ENCODE measurements at places on chromosomes 4 and X.

DNA sequence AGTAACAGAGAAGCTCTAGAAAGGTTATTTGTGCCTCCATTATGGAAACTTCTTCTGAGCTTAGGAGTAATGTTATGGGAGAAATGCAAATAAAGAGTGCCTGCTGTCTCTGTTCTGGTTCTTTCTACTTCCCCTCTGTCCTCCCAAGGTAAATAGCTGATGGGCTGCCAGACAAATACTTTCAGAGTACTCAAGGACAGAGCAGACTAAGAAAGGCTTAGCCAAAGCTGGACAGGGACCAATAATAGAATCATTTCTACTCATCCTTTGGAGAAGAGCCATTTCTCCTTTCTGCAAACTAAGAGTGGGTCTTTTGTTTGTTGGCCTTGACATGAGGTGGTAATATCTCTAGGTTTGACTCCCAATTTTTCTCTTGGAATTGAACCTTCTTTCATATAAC, 136.1 kb downstream of the MID1IP1 start:
- no peak for DNase-seq

DNA sequence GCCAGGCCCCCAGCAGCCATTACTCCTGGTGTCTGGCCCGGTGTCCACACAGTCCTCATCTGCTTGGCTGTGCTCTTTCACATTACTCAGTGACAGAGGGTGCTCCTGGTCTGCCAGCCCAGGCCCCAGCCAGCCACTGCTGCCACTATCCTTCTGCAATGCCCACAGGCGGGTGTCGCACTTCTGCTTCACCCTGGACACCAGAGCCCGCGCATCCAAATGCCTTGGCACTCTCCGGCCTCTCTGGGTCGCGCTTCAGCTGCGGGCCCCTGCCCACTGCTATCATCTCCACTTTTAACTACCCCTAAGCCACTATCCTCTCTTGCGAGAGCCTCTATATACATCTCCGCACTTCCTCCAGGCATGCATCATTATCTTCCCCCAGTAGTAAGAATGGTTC, 76.4 kb upstream of the UCP1 start:
- DNase-seq: no peak

- DNase-seq: no peak
These were observed 19.2 kb downstream of the G3BP2 start for GRCh38 chr4:75653845-75654503.

DNA sequence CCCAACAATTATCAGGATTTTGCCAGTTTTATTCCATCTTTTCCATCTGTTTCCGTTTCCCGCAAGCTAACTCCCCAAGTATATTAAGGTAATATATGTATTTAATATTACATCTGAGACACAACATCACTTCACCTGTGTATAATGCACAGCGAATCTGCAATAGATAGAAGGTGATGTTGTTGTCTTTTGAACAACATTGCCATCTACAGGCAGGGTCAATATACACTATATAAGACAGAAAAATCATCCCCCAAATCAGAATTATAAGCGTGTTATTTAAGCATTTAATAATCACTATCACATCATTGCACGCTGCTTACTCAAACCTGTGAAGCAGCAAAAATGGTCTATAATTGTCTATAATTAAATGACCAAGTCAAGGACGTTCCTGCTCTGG, 1115.5 kb downstream of the NLGN4X start:
- DNase-seq: peak; percentile 17

DNA sequence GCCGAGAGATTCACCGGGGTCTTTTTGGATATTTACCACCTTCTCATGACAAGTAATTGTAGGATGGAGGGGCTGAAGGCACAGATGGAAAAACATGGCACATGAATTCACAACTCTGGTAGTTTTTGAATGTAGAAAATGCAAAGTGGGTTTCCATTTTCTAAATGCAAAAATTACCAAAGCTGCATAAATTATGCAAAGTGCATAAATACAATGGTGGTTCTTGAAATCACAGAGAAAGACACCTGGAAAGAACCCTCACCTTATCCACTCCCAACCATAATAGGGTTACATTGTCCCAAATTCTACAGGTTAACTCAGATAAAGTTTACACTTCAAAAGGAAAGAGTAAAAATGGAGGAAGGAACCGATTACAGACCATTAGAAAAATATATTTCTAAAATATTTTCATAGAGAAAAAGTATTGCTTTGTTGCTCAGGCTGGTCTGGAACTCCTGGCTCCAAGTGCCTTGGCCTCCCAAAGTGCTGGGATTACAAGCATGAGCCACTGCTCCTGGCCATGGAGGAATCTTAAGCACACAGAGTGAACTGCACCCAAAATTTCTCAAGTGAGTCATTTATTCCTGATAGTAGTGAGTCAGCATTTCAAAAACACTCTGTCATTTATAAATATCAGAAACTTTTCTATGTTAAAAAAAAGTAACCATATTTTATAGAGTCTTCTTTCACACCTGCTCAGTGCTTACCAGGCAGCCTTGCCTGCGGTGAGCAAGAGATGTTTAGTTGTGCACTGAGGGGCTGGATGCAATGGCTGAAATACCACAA, 101.4 kb downstream of the FIP1L1 start:
- DNase-seq: no peak

DNA sequence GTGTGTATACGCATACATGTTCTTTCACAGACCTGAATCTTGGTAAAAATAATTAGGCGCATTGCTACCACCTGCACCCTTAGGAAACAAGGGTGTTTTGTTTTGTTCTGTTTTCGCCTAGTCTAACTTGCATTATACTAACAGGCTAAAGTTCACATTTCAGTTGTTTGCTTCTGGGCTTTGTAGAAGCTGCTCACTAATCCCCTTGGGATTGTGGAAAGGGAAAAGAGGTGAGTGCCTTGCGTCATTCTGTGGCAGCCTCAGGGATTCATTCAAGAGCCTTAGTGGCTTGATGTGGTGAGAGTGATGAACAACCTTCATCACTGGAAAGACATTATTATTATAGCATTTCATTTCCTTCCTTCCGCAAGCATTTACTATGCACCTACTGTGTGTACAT, 331.1 kb downstream of the ADGRL3 start:
- no peak for DNase-seq

DNA sequence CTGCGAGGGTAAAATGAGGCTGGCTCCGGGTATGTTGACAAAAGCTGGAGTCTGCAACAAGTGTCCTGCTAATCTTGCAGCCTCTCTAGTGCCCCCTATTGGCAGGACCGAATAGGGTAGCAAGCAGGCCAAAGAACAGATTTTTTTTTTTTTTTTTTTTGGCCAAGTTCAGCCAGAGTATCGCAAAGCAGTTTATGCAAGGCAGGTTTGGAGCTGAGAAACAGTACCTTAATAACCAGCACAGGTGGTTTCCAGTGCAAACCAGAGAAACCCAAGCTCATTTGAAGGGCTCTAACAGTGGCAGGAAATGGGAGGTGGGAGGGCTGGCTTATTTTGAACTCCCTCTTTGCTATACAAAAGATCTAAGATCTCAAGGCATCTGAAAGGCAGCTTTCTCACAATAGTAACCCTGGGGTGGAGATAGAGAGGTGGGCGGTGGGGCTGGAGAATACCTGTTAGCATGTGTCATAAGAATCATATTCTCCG, 38.2 kb upstream of the OCIAD2 start:
- DNase-seq: peak; percentile 25

GRCh38 chr4:74962584-74962983, 29.7 kb downstream of the PARM1 start:
- DNase-seq: peak; percentile 74

GRCh38 chrX:41023098-41023497, 62.1 kb upstream of the USP9X start:
- no peak for DNase-seq

GRCh38 chr4:125187226-125188176, 127.3 kb upstream of the FAT4 start:
- DNase-seq: no peak

- DNase-seq: no peak
These were observed 65.6 kb downstream of the RAB40A start for GRCh38 chrX:103453655-103454054.

GRCh38 chr4:26859762-26860156, 882 bp upstream of the STIM2 start:
- no peak for DNase-seq

DNA sequence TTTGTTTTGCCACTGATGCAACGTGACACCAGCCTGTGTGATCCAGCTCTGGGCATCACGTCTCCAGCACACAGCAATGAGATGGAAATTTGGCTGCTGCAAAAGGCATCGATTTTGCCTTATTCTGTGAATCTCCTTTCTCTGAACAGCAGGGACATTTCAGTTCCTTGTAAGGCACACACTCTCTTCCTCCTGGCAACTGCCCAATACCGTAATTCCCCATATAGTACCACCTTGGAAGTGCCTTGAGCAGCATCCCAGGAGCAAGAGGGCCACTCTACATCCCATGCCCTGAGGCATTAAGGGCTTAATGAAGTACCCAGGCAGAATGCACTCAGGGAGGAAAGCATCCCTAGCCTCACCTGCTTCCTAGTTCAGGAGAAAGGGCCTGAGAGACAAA, 10.5 kb upstream of the MAMLD1 start:
- no peak for DNase-seq

DNA sequence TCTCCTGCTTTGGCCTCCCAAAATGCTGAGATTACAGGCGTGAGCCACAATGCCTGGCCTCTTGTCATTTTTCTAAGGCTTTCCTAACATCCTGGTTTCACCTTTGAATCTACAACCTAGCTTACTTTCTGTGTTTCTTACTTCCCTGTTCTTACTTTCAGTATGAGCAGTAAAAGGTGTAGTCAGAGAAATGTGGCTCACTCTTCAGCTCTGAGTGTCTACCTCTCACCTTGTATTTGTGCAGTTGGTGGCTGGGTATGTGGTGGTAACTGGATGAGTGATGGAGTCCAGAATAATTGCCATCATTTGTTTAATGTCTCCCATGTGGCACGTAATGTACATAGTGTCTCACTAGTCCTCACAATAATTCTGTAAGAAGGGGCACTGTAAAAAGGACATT, 19.1 kb upstream of the CXCL11 start:
- DNase-seq: no peak

DNA sequence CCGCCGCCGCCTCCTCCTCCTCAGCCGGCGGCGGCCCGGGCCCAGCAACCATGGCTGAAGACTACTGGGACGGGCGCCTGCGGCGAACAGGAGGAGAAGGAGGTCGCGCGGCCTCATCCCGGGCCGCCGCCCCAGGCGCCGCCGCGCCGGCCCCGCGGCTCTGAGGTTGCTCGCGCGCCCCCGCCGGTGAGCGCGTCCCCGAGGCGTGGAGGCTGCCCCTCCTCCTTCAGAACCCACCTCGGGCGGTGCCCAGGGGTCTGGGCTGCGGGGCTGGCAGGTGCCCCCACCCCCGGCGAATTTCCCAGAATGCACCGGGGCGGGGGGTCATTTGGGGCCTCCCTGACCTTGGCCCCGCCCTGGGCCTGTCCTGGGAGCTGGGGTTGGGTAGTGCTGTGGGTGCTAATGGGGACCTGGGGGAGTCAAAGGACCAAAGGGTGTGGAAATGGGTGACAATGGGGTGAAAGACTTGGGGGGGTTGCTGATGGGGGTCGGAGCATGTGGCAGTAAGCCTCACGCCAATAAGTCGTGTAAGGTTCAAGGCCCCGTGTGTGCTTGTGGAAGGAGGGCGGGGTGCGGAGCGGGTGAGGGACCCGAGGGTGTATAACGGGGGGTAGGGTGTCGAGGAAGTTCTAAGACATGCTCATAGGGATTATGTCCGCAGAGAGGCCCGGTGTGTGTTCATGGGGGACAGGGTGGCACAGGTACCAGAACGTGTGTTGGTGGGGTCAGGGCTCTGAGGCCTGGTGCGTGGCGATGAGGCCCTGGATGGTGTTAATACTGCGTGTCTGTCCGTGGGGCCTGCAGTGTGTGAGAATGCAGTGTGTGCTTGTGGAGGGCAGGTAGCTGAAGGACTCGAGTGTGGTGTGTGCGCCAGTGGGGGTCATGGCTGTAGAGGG, 687 bp downstream of the CDK16 start:
- DNase-seq: no peak

DNA sequence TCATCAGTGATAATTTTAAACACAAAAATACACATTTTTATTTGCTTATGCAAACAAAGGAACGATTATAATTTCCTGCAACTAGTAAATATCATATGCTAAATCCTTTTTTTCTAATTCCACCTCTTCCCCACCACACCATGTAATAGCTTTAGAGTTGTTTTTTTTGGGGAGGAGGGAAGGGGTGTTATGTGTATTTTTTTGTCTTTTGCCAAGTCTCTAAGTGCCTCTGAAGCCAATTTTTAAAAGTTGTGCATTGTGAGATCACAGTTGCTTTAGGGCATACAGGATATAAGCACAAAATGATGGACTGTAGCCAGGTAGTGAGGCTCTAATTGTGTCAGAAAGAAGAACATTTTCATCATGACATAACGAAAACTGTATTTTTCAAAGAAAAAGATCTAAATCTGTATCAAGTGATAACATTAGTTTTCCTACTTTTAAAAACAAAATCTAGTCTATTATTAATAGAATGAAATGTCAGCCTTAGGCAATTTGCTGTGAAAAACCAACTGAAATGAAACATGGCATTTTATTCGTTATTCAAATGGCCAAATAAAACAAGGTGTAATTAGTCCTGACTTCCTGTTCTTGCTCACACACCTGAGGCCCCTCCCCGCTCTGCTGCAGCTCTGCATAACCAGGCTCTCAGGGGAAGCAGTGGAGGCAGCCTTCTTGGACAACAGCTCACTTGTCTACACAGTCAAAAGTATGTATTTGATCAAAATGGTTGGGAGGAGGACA, 157.4 kb downstream of the PALLD start:
- DNase-seq: peak; percentile 54

- DNase-seq: no peak
These were observed 379.6 kb downstream of the IL15 start for GRCh38 chr4:142016031-142016430.

DNA sequence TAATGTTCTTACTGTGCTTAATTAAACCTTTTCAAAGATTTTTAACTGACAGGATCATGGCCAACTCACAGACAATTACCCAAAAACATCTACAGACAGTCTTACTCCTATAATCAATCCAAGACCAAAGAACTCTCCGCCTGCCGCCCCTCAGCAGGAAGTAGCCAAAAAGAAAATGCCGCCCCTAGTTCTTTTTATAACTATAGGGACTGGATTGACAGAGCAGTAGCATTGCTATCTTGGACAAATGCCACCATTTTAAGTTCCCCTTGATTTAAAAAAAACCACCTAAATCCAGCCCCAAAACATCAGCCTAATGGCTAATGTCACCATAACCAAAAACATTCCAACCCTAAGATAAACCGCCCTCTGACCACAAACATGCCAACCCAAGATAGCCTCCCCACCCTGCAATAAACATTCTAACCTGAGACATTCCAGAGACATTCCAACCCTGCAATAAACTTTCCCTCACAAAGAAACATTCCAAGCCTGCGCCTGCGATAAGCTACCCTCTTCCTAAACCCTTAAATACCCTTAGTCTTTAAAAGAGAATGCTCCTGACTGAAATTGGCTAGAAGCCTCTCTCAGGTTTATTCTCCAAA, 77.0 kb downstream of the COQ2 start:
- no peak for DNase-seq

Measured in NCI-H1417 (cell line).